Pulmonary artery endothelial cell (primary cell): ENCODE measurements at places on chromosomes 16 and 17. TPM values are rescaled to one million over a fixed set of nuclear protein-coding genes. Genes with fewer than 3 reads are reported as not detected.

Gene CLDN9
- not detected in 2 replicates for total RNA-seq

Gene PRAC2
- total RNA-seq: not detected in 2 replicates

Gene HAS3
- 1.1 and 4.1 TPM in 2 replicates for total RNA-seq

Gene HYDIN
- 0.07 TPM in 1 of 2 replicates, not detected in the other for total RNA-seq

Gene THUMPD1
- total RNA-seq: 59.7 and 87.4 TPM in 2 replicates

Gene CCL5
- total RNA-seq: 0.13 TPM in 1 of 2 replicates, not detected in the other

Gene KRTAP2-3
- total RNA-seq: not detected in 2 replicates

Gene P3H4
- total RNA-seq: 49.1 and 59.4 TPM in 2 replicates

Gene HS3ST3B1
- total RNA-seq: 0.13 TPM in 1 of 2 replicates, not detected in the other

Gene EVPL
- not detected in 2 replicates for total RNA-seq

Gene CARD14
- 0.07 TPM in 1 of 2 replicates, not detected in the other for total RNA-seq

Gene FOXF1
- total RNA-seq: 0.07 and 0.11 TPM in 2 replicates

Gene GOSR2
- total RNA-seq: 57.5 and 58.4 TPM in 2 replicates

Gene NXPH3
- total RNA-seq: 0.79 and 2.7 TPM in 2 replicates

Gene ACBD4
- 4.4 and 5.5 TPM in 2 replicates for total RNA-seq

Gene CD300A
- not detected in 2 replicates for total RNA-seq

Gene ELOB
- total RNA-seq: 166 and 336 TPM in 2 replicates

Gene TP53TG3
- 0.49 TPM in 1 of 2 replicates, not detected in the other for total RNA-seq

Gene PIPOX
- total RNA-seq: 0.92 and 2.0 TPM in 2 replicates

Gene KRT25
- total RNA-seq: not detected in 2 replicates

Gene ASB16
- total RNA-seq: not detected in 2 replicates

Gene KRT31
- not detected in 2 replicates for total RNA-seq

Gene TBC1D3D
- 0.32 TPM in 1 of 2 replicates, not detected in the other for total RNA-seq

Gene SEPTIN1
- total RNA-seq: 0.13 TPM in 1 of 2 replicates, not detected in the other

Gene KRT20
- total RNA-seq: not detected in 2 replicates

Gene PRDM7
- total RNA-seq: not detected in 2 replicates

Gene CD300E
- not detected in 2 replicates for total RNA-seq

Gene HIC1
- total RNA-seq: 34.6 and 35.1 TPM in 2 replicates

Gene NECAB2
- total RNA-seq: 0.04 and 0.20 TPM in 2 replicates

Gene MEIOB
- total RNA-seq: 0.40 TPM in 1 of 2 replicates, not detected in the other

Gene PAFAH1B1
- total RNA-seq: 78.7 and 116 TPM in 2 replicates

Gene SNAI3
- 0.14 and 0.33 TPM in 2 replicates for total RNA-seq

Gene PLA2G10
- not detected in 2 replicates for total RNA-seq

Gene ABCC3
- 2.4 and 3.6 TPM in 2 replicates for total RNA-seq

Gene KRTAP9-8
- not detected in 2 replicates for total RNA-seq

Gene C17orf107
- 0.71 and 0.92 TPM in 2 replicates for total RNA-seq

Gene BCL6B
- 101 and 117 TPM in 2 replicates for total RNA-seq

Gene TRIM47
- total RNA-seq: 30.6 and 56.0 TPM in 2 replicates

Gene CNGB1
- total RNA-seq: 0.11 and 0.20 TPM in 2 replicates

Gene HOXB1
- total RNA-seq: not detected in 2 replicates

Gene AKTIP
- total RNA-seq: 23.2 and 35.1 TPM in 2 replicates

Gene TNK1
- 0.26 and 0.60 TPM in 2 replicates for total RNA-seq

Gene TMEM114
- not detected in 2 replicates for total RNA-seq

Gene MEFV
- total RNA-seq: not detected in 2 replicates

Gene HNF1B
- total RNA-seq: not detected in 2 replicates

Gene C17orf100
- 0.35 and 0.40 TPM in 2 replicates for total RNA-seq

Gene NUP85
- 53.2 and 61.7 TPM in 2 replicates for total RNA-seq

Gene FBXO39
- total RNA-seq: 0.28 and 1.4 TPM in 2 replicates

Gene TVP23C
- 17.7 and 20.7 TPM in 2 replicates for total RNA-seq

Gene TBX4
- total RNA-seq: not detected in 2 replicates

Gene SPATA22
- total RNA-seq: 0.07 TPM in 1 of 2 replicates, not detected in the other

Gene NPIPB9
- total RNA-seq: 0.99 TPM in 1 of 2 replicates, not detected in the other

Gene CDH8
- not detected in 2 replicates for total RNA-seq
